Thoracic aorta (tissue), 2 donors: ENCODE measurements at places on chromosomes 7 and 10. TPM values are rescaled to one million over a fixed set of nuclear protein-coding genes. Genes with fewer than 3 reads are reported as not detected.

The CDHR3 gene
- total RNA-seq = 1.5 TPM

The OGDHL gene
- total RNA-seq = not detected

The XPNPEP1 gene
- 36.0 TPM for total RNA-seq

The TMEM213 gene
- total RNA-seq = not detected

The ZNF438 gene
- 10.6 TPM for total RNA-seq

The NEBL gene
- total RNA-seq = 4.7 TPM

The SPDYE16 gene
- total RNA-seq = 1.4 TPM

The ALOX5 gene
- 64.1 TPM for total RNA-seq

The SPDYE2B gene
- not detected for total RNA-seq

The XRCC2 gene
- total RNA-seq = 0.14 TPM

DNA sequence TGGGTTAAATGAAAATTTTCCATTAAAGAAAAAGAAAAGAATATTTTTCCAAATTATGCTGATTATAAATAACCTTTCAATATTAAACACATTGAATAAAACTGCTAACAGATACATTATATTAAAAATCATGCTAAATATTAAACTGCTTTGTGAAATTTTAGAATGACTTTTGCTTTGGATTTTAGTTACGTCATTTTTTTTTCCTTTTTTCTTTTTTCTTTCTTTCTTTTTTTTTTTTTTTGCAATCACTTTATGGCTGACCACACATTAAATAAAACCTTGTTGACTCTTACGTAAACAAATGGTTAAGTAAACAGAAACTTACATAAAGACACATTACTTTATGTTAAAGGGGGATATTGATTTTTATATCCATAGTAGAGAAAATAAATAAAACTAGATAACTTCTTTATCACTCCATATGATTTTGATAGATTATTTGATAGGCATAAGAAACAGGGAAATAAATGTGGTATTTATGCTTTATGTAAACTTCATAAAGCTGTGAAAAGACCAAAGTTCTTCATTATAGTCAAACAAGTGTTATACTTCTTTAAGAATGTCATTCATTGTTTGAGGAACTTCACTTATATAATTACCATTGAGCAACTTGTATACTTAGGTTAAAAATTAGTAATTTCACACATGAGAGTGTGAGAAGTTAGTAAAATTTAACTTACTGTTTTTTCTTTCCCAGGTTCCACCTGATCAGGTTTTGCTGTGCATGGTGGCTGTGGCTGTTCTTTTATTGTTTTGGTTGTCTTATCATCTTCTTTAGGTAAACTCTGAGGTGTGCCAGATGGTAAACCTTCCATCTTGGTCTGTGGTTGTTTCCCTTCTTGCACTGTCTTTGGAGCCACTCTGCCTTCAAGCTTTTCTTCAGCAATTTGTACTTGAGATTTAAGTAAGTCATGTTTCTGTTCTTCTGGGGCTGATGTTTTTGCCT lies 197.3 kb downstream of the PCLO start:
- DNase-seq = no peak

DNA sequence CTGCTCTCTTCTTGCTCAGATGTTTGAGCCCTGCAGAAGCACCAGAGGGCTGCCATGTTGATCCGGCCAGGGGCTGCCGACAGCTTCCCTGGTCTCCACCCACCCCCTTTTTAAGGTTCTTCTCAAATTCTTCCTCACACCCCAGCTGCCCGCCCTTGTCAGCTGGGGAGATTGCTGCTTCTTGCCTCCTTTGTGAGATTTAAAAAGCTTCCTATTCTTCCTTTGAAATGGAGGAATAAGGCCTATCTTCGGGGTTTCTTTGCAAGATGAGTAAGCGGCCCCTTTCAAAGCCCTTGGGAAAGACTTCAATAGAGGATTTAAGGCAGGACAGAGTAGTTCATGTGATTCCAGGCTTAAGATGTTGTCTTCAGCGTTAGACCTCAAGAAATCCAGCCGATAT lies 211.9 kb upstream of the SHH start:
- no peak for DNase-seq

DNA sequence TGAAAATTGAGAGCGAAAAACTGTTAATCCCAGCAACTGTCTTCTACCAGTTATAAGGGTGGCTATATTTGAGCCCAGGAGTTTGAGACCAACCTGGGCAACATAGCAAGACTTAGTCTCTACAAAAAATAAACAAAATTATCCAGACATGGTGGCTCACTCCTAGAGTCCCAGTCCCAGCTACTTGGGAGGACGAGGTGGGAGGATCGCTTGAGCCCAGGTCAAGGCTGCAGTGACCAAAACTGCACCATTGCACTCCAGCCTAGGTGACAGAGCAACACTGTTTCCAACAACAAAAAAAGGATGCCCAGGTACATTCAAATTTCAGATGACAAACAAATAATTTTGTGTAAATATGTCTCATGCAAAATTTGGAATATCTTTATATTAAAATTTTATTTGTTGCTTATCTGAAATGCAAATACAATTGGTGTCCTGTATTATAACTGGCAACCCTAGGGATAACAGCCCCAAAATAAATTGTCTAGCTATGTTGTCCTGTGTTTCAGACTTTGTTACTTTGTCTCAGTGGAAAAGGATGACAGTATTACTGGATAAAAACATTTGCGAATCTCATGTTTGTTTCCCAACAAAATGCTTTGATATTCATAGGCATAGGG lies 26.7 kb downstream of the FAM171A1 start:
- DNase-seq = no peak

GRCh38 chr10:78279756-78280155 lies 246.1 kb downstream of the RPS24 start:
- no peak for DNase-seq

- no peak for DNase-seq
Measured at GRCh38 chr10:65470986-65471385, 1454.8 kb upstream of the LRRTM3 start.

GRCh38 chr10:31749981-31750840 lies 178.4 kb downstream of the ARHGAP12 start:
- no peak for DNase-seq

- no peak for DNase-seq
Measured at GRCh38 chr7:114663502-114663901, 248.9 kb downstream of the FOXP2 start.

DNA sequence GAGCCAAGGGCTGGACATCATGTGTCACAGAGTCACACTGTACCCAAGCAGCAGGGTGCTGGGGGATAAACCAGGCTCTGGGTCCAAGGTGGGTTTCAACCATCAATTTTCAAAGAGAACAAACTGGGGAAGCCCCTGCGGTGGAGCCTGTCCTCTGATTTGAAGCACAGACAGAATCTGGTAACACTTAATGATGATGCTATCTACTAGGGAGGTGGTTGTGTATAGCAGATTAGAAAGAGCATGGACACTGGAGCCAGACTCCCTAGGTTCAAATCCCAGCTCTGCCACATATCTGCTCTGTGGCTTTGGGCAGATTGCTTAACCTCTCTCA lies 204.9 kb upstream of the ZMIZ1 start:
- DNase-seq = no peak

DNA sequence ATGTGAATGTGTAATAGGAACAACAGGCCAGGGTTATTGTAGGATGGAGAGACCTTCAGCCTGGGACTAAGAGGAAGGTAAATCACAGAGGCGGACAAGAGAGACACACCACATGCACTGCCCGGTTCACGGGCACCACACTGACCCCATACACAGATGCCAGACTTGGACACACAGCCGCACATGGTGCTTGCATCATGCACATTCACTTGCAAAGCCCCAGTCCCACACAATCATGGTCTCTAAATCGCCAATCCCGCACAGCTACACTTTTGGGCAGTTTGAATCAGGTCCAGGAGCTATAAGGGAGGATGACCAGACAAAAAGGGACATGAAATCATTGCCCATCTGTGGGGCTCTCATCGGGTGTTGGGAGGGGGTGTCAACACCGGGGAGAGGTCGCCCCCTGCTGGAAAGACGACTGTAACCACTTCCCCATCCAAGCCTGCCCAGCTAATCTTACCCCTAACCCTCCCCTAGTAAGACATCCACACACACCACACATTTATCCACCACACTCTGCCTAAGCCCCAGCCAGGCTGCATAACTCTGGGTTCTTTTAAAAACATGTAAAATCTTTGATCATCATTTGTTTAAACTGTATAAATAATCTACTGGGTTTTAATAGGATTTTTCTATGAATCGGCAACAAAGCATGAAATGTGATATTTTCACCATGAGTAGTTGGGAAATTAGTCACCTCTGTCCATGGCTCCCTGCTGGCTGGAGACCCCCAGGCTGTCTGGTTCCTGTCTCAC lies 40.5 kb upstream of the SLF2 start:
- no peak for DNase-seq

GRCh38 chr7:129110258-129110981 lies 34.1 kb upstream of the TSPAN33 start:
- no peak for DNase-seq

DNA sequence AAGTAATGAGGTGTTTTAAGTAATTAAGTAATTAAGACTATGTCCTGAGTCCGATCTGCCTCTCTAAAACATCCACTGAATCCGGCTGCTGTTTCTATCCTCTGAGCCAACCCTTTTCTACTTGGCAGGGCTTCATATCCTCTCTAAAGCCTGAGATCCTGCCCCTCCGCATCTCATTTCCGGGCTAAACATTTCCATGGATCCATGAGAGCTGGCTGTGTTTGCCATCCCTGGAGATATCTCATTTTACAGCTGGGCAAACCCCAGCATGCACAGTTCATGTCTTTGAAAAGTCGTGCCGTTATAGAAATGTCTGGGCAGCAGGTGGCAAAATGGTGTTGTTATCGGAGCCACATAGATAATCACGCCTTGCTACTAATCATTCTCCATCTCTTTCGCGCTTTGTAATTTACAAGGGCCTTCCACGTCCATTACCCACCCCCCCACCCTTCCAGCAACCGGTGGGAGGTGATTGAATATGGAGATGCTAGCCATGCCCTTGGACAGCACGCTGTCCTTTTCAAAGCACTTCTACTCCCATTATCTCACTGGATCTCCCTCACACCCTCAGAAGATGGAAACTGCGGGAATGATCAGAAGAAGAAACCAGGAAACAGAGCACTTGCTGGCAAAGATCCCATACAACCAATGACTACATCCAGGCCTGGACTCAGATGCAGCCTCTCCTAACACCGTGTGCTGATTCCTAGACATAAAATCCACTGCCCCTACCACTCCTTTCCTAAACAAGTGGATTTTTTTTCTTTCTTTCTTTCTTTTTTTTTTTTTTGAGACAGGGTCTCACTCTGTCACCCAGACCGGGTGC lies 1189.2 kb downstream of the TYW1 start:
- no peak for DNase-seq

DNA sequence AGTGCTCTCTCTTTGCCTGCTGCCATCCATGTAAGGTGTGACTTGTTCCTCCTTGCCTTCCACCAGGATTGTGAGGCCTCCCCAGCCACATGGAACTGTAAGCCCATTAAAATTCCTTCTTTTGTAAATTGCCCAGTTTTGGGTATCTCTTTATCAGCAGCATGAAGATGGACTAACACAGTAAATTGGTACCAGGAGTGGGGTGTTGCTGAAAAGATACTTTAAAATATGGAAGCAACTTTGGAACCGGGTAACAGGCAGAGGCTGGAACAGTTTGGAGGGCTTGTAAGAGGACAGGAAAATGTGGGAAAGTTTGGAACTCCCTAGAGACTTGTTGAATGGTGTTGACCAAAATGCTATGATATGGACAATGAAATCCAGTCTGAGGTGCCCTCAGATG lies 63.8 kb upstream of the PPP1R9A start:
- no peak for DNase-seq

GRCh38 chr10:79021948-79022499 lies 46.7 kb upstream of the ZMIZ1 start:
- no peak for DNase-seq

GRCh38 chr7:151146761-151147160 lies 20.7 kb downstream of the GBX1 start:
- no peak for DNase-seq

DNA sequence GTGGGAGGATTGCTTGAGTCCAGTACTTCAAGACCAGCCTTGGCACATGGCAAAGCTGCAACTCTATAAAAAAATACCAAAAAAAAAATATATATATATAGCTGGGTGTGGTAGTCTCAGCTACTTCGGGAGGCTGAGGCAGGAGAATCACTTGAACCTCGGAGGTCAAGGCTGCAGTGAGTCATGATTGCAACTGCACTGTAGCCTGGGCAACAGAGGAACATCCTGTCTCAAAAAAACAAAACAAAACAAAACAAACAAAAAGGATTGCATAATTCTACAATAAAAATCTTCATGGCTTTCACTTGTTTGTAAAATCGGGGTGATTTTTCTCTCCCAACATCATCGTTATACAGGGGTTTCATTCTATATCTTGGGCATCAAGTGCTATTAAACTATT lies 35.1 kb downstream of the GUSB start:
- DNase-seq = no peak

GRCh38 chr10:91975438-91975837 lies 51.9 kb downstream of the BTAF1 start:
- no peak for DNase-seq

- DNase-seq = no peak
Measured at GRCh38 chr10:89555688-89556445, 20.5 kb upstream of the SLC16A12 start.

DNA sequence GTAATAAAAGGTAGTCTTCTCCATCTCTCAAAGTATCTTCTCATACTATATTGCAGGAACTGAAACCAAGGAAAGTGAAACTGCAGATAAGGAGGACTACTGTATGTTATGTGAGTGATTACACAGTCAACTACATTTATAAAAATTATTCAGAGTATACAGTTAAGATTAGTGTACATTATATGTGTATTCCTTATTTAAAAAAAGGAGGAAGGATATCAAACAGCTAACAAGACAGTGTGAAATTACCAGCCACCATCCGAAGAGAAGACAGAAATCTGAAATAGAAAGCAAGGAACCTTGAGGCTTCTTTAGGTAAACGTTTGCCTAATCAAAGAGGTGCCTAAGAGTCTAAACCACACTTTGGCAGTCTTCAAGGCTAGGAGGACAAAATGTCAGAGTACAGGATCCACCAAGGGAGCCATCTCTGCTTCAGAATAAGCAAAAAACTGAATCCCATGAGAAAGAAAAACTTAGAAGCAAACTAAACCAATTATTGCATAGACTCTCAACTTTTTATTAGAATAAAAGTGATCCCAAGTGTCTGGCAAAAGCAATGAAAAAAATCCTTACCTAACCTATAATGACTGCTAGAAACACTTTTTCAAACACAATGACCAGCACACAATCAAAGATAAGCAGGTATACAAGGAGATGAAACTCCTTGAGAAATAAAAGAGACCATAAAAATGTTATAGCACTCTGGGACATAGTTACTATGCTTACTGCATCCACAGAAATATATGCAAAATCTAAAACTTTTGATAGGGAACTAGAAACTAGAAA lies 6.4 kb downstream of the USP6NL start:
- DNase-seq = no peak

DNA sequence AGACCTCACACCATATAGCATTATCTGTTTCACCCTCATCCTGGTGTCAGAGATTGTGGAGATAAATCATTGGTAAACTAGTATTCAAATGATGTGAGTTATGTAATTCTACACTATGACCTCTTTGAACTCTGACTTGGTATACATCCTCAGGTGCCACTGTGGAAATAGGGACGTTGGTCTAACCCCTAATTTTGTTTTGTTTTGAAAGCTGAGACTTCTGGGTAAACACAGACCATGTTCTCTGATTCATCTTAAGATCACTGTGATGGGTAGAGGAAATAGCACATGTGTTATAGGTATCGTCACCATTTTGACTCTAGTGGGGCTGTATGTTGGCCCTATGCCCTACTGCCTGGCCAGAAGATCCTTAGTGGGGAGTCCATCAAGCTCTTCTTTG lies 241.6 kb downstream of the CCDC7 start:
- no peak for DNase-seq
